ENCODE measurements at places on chromosomes 1 and 21.

GRCh38 chr1:159339536-159339935 lies 37.4 kb downstream of the FCER1A start:
- no peak for DNase-seq

GRCh38 chr1:65026235-65026634 lies 59.9 kb upstream of the JAK1 start:
- DNase-seq = no peak

DNA sequence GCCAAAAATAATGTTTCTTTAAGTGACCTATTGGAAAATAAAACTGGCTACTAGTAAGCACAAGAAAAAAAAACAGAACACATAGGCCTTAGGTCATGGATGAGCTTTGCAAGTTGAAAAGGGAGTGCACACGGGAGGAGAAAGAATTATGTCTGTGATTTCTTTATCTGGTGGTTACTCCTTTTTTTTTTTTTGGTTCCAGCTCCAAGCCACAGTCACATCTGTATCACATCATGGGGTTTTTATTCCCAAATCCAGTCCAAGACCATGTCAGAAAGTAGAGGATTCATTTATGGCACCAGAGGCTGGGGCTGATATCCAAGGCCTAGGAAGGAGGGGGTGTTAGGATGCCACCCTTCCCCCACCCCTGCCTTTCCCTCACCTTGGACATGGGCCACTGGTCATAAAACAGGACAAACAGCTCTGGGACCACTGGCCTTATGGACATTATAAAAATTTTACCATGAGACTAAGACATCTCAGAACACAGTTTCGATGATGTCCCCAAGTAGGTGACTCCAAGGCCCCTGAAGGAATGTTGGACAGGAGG lies 10.3 kb upstream of the HEYL start:
- DNase-seq = no peak

DNA sequence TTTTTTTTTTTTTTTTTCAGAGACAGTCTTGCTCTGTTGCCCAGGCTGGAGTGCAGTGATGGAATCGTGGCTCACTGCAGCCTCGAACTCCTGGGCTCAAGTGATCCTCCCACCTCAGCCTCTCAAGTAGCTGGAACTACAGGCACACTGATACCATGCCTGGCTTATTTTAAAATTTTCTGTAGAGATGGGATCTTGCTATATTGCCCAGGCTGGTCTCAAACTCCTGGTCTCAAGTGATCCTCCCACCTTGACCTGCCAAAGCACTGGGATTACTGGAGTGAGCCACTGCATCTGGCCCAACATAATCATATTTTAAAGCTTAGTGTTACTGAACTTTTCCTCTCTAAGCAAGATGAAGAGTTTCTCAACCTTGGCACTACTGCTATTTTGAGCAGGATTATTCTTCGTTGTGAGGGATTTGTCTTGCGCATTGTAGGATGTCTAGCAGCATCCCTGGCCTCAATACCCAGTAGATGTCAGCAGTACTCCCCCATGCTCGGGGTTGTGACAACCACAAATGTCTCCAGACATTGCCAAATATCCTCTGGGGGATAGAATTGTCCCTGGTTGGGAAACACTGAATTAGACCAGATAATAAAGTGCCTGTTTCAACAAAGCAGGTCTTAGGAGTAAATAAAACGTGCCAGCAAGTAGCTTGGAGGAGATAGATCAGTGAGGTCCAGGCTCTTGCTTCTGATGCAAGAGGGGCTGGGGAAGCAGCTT lies 15.1 kb upstream of the THRAP3 start:
- no peak for DNase-seq

DNA sequence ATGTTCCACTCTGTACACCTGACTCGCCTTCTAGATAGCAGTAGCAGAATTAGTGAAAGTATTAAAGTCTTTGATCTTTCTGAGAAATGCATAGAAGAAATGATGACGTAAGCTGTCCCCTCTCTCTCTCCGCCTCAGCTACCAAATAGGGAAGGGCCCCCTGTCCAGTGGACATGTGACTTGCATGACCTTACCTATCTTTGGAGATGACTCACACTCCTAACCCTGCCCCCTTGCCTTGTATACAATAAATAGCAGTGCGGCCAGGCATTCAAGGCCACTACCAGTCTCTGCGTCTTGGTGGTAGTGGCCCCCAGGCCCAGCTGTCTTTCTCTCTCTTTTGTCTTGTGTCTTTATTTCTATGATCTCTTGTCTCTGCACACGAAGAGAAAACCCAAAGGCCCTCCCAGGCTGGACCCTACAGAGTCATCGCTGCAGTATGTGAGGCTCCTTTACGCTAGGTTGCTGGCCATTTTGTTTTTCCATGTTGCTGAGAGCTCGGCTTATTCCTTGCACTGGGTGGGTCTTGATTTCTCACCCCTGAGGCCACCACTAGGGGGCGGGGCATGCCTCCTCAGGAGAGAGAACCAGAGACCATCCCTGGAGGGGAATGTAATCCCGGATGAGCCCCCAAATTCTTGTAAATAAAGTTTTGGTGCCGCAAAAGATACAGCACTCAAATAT lies 16.0 kb upstream of the ZBTB8B start:
- no peak for DNase-seq

DNA sequence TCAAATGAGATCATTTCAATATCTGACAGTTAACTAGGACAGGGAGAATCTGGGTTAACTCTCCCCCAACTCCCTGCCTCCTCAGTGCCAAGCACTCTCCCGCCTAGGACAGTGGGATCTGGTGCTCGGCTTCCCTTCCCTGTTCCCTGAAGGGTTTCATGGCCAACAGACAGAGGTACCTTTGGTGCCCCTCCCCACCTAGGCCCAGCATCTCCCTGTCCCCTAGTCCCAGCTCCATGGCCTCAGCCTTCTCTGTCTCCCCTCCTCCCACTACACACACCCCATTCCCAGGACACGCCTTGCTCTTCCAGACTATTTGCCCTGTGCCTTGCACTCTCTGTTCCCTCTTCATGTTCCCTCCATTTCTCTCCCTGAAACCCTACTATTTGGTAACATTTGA lies 77.1 kb downstream of the CD247 start:
- no peak for DNase-seq

DNA sequence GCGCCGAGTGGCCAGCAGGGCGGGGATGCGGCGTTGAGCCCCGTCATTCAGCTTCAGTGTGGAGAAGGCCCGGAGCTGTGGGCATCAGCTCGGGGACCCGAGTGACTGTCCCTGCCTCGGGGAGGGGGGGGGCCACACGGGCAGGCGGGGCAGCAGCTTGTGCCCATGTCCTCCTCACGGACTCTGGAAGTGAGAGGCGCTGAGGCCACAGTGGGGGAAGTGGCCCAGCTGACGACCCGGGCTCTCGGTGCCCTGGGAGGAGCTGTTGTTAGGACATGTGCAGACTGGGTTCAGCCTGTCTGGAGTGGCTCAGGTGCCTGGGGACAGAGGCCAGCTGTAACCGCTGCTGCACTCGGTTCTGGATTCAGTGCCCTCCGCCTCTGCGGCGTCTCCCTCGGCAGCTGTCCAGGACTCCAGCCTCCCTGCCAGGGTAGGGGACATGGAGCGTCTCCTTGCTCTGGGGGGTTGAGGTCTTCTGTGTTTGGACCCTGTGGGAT lies 71.1 kb downstream of the SKI start:
- peak; percentile 41 for DNase-seq

GRCh38 chr21:39867198-39867650 lies at the start of gene PCP4:
Gene PCP4 (plus strand): TSS chr21:39867438. CDS start chr21:39867502, 64 bp downstream.
- no peak for DNase-seq

GRCh38 chr1:160954158-160955104 lies at the start of gene ITLN2:
Gene ITLN2 (minus strand): TSS chr1:160954809. CDS start chr1:160954741, 68 bp downstream.
- no peak for DNase-seq

GRCh38 chr21:18467715-18468114 lies 64.1 kb upstream of the TMPRSS15 start:
- no peak for DNase-seq

DNA sequence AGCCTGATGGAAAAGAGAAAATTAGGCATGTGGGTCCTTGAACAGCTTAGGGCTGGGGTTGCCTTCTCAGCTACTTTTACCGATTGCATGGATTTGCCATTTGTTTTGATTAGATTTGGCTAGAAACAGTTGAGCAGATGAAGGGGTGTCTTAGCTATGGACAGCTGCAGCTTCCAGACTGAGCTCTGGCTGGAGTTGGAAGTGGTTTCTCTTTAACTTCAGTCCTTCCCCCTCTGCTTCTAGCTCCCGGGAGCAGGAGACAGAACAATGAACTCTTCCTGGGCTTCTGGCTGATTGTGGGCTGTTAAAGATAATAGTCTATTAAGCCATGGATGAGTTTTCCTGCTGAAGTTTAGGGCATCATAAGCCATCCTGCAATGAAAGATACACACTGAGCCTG lies 50.7 kb downstream of the UBE2T start:
- DNase-seq = no peak

DNA sequence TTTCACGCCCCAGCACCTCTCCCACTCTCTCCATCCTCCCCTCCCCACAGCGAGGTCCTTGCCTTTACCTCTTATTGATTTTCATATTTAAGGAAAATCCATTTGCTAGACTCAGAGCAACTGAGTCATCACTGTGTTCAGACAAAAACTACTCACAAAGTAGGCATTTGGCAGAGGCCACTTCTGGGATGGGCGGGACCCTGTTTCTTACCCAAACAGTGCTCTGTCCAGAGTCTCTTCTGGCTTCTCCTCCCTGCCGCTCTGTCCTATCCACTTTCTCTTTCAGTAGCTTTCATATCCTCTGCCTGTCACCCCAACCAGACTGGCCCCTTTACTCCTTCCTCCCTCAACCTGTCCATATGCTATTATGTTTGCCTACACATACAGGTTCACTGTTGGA lies 2.4 kb upstream of the NAV1 start:
- peak; percentile 86 for DNase-seq

DNA sequence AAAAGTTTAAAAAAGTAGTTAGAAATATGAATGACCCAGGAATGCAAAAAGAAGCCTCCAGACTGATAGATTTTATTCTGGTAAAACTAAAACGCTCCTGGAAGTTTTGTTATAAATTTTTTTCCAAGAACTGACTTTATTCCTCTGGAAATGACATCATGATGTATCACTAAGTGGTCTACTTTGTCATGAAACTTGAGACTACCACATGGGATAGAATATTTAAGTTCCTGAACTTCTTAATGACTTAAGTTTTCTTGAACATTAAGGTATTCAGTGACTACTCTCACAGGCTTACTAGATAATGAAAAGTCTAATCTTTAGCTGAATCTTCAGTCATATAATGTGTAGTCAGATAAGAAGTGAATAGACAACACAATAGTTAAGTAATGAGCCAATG lies 842.2 kb downstream of the USP25 start:
- peak; percentile 74 for DNase-seq

- no peak for DNase-seq
Measured at GRCh38 chr21:33035147-33035546, 9.4 kb downstream of the OLIG2 start.

DNA sequence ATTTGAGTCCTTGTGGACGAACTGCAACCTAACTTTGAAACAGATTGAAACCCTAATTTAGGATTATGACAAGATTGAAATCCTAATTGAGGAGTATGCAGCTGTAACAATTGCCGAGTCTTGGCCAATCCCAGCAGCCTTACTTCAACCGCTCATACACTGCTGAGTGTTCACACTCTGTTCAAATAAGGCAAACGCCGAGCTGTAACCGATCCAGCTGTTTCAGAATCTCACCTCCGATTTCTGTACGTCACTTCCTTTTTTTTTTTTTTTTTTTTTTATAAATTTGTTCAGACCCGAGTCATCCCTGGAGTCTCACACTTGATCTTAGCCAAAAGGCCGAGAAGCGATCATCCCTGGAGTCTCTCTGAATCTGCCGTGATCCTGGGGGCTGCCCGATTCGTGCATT lies 22.3 kb upstream of the ATP5PO start:
- DNase-seq = no peak

DNA sequence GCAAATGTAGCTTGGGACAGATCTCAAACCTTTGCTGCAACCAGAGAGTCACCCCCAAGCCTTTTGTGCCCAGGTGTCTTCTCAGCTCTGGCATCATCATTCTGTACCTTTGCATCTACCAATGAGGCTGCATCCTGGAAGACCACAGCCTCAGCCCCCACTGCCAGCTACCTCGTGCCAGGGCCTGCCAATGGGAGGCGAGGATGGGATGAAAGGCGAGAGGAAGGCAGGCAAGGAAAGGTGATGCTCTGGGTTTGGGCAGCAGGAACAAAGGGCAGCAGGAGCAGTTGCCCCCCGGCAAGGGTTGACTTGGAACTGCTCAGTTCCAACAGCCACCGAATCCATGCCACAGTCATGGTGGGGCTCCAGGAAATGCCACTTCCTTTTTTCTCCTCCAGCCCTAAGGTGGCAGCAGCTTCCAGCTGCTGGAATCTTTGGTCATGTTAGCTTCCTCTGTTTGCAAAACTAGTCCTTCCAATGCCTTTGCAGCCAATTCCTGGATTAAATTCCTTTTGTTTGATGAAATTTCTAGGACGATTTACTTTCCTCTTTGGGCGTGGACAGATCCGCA lies 651.6 kb downstream of the NPHP4 start:
- DNase-seq = no peak

GRCh38 chr1:218294546-218294945 lies 9.5 kb downstream of the RRP15 start:
- DNase-seq = peak; percentile 32

GRCh38 chr1:218207194-218207593 lies 77.9 kb upstream of the RRP15 start:
- no peak for DNase-seq

- no peak for DNase-seq
Measured at GRCh38 chr1:112769611-112770010, 54.5 kb upstream of the PPM1J start.

GRCh38 chr1:7447736-7448135 lies 323.4 kb upstream of the VAMP3 start:
- no peak for DNase-seq

GRCh38 chr1:66575739-66576138 lies 41.8 kb downstream of the SGIP1 start:
- DNase-seq = peak; percentile 96

- no peak for DNase-seq
Measured at GRCh38 chr1:110286564-110286963, 52.6 kb upstream of the RBM15 start.

DNA sequence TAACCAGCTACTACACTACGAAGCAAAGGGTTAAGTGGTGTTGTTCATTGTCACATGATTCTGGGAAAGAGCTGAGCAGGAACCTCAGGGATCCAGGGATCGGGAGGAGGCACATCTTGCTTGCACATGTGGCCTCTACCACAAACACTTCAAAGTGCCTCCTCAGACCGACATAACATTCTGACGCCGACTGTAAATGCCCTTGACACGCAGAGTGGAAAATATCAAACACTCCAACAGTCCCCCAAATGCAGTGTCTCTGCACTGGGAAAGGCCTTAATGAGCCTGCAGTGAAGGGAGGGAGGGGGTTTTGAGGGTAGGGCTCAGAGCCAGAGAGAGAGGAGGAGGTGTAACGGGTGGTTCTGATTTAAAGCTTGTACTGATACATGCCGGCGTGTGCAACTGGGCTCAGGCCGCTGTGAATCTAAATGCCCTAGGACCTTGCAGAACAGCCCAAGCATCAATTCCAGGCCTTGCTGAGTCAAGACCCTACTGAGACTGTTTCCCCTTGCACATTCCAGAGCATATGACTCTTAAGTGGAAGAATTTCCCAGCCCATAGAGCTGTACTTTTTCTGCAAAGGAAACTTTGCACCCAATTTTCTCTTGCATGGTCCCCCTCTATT lies 163.7 kb downstream of the NTMT2 start:
- DNase-seq = peak; percentile 97

- no peak for DNase-seq
Measured at GRCh38 chr21:33384841-33385331, 18.3 kb upstream of the IFNGR2 start.

All from foreskin fibroblast (primary cell).